Cortex of kidney (tissue), 1 donor: ENCODE measurements at places on chromosomes 1 and 21.

GRCh38 chr1:230753586-230754251 lies 6.5 kb downstream of the CAPN9 start:
- no peak for DNase-seq

DNA sequence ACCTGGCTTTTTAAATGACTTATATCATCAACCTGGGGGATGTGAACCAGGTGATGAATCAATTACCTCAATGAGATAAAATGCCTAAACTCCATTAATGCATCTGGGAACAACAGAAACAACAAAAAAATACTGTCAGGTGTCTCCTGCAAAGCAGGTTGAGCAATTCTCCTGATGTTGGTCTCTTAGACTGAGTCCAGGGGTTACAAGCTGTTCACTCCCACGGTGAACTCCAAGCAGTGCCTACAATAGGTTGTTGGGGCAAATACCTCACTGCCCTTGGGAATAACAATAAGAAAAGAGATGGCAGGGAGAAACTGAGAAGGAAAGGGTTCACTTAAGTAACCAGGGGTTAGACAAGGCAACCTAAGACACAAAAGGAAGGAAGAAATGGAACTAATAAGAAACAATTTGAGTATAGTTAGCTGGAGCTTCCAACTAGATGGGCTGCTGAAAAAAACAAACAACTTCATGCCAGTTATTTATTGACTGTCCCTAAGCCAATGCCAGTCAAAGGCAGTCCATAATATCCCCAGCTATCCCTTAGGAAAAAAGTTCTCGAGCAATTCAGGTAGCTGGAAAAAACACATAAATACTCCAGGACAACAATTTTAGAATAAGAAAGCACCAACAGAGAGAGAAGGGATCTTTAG lies 97.6 kb upstream of the MAGI3 start:
- no peak for DNase-seq

DNA sequence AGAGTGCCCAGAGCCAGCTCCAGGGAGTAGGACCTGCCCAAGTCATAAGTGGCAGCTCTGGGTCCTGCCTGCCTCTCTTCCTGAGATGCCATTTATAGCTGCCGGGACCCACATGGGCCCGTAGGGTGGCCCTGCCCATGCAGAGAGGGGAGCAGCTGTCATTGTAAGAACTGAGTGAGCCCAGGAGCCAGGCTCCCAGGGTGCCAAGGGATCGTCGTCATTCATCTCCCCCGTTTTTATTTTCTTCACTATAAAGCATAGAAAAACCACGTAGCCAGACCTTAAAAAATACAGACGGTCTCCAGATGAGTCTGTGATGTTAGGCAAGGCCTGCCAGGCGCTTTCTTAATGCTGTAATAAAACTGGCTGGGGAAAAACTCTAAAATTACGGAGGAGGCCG lies 90.7 kb downstream of the IGSF21 start:
- DNase-seq, result no peak

DNA sequence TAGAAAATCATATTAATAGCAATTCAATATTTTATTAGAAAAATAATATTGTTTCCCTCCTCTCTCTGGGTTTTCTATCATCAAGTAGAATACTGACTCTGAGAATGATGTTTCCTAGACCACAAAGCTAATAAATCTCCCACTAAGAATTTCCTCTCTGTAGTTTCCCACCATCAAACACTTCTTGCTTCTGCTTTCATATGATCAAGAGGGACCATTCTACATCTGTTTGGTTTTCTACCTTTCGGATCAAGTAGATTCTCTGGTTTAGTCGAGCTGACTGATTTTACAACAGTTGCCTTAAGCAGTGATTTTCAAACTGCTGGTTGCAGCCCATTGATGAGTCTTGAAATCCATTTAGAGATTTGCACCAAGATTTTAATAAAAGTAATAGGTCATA lies 240.2 kb upstream of the PTBP2 start:
- DNase-seq, result no peak

GRCh38 chr1:13590486-13590885 lies 6.9 kb downstream of the PDPN start:
- no peak for DNase-seq

DNA sequence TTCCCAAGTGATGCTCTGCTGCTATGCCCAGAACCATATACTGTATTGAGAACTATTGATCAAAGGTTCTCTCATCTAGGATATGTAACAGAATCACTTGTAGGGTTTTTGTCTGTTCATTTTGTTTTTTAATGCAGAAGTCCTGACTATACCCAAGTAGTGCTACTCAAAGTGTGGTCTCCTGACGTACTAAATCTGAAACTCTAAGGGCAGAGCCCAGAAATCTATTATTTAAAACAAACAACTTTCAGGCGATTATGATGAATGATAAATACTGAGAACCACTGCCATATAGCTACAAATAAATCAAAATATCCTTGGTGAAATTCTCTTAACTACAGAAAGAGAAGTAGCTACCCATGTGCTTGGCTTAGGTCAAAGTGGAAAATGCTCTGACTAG lies 10.1 kb downstream of the ZZZ3 start:
- DNase-seq, result no peak
